A549 (cell line): ENCODE measurements at places on chromosomes 1 and 21. TPM values are rescaled to one million over a fixed set of nuclear protein-coding genes. Genes with fewer than 3 reads are reported as not detected.
A peak's percentile ranks its signal among the peaks of the same experiment; 100 is the strongest.

Gene NAXE
- 108 to 119 TPM (median 116 TPM) in 3 replicates for polyA plus RNA-seq

Gene FAM167B
- 0.58 to 2.0 TPM (median 1.8 TPM) in 3 replicates for polyA plus RNA-seq

- DNase-seq = no peak
These were observed 217.9 kb downstream of the NEGR1 start for GRCh38 chr1:72064196-72065075.

Gene FOXD2
- polyA plus RNA-seq = 0.22 to 0.50 TPM (median 0.35 TPM) in 3 replicates

Gene PCNX2
- polyA plus RNA-seq = 8.7 to 9.0 TPM (median 8.8 TPM) in 3 replicates

DNA sequence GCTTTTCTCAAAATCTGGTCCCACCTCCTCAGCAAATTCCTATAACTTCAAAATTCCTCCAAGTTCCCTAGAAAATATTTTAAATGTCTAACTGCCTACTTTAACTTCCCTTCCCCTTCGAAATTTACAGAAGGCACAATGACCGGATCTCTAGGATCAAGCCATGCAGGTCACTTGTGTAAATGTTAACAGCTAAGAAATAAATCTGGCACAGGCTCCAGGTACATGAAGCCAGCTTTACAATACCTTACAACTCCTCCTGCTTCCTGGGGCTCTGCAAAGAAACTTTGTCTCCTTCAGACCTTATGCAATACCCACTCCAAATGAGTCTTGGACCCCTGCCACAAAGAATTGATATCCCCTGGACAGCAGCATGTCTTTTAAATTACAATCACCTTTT is 1164.2 kb downstream of the BRINP3 start:
- no peak for DNase-seq

GRCh38 chr1:2300851-2301606 is 72.9 kb downstream of the SKI start:
- DNase-seq = no peak

Gene KCNN3
- polyA plus RNA-seq = 0.01 to 0.04 TPM in 2 of 3 replicates, not detected in the other

Gene NECTIN4
- 1.3 to 1.8 TPM (median 1.5 TPM) in 3 replicates for polyA plus RNA-seq

GRCh38 chr1:39410915-39411436 is 80.5 kb upstream of the BMP8A start:
- peak; percentile 62 for DNase-seq

Gene NKAIN1
- polyA plus RNA-seq = 0.77 to 0.80 TPM (median 0.78 TPM) in 3 replicates

- no peak for DNase-seq
These were observed at the start of gene C1orf210 for GRCh38 chr1:43285269-43285990. C1orf210 (minus strand) TSS chr1:43285581; CDS start chr1:43283270, 2,311 bp downstream.

Gene KRTAP19-1
- not detected in 3 replicates for polyA plus RNA-seq

Gene SDE2
- polyA plus RNA-seq = 8.4 to 9.2 TPM (median 8.8 TPM) in 3 replicates

Gene AUNIP
- polyA plus RNA-seq = 5.6 to 7.3 TPM (median 6.5 TPM) in 3 replicates
